ENCODE measurements at places on chromosomes 11 and 22.

- DNase-seq = no peak
Observed at GRCh38 chr11:24767411-24767810, 270.6 kb downstream of the LUZP2 start.

DNA sequence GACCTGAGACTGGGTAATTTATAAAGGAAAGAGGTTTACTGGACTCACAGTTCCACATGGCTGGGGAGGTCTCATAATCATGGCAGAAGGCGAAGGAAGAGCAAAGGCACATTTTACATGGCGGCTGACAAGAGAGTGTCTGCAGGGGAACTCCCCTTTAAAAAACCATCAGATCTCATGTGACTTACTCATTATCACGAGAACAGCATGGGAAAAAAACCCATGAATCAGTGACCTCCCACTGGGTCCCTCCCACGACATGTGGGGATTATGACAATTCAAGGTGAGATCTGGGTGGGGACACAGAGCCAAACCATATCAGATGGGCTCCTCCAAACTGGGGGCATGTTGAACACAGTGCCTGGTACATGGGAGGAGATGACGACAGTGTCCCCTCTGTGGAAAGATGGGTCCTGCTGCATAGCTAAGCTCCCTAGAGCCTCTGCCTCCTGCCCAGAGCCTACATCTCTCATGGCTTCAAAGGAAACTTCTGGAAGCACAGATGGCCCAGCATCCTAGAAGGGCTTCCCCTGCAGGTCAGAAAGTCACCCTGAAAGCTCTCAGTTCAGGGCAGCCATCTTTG is 46.1 kb downstream of the MYEOV start:
- DNase-seq = no peak

GRCh38 chr11:123323568-123323967 is 106.5 kb upstream of the GRAMD1B start:
- no peak for DNase-seq

DNA sequence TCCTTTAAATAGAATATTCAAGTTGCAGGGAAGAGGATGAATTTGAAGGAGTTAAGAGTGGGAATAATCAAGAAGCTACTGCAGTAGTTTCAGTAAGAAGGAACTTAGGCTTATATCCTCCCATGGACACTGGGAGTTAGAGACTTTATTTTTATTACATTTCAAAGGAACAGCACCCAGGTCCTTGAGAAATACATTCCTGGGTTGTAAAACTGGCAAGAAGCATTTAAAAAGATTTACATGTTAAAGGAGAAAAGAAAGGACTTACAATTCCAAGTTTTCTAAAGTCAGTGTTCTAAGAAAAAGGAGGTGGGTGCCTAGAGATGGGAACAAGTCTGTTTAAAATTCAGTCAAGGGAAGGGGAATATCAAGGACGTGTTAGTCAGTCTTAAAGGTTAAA is 306.9 kb downstream of the JRKL start:
- no peak for DNase-seq
